ENCODE measurements at places on chromosomes 11 and 22.

DNA sequence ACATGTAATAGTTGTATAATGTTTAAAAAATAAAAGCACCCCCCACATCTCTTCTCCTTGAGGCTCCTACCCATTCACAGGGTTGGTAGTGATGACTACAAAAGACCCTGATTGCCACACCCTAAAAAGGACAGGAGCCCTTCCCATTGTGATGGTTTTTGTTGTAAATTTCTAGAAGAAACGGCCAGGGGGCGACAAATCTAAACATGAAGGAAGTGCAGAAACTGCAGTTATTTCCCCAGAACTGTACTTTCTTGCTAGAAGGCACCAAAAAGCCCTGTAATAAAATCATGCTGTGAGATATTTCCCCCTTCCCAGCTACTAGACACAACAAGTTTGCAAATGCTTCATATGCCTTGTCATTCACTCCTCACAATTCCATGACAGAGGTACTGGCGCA, 10.8 kb downstream of the PRR5L start:
- DNase-seq = no peak

GRCh38 chr11:75204685-75205563, 35.6 kb upstream of the TPBGL start:
- DNase-seq = peak; percentile 82

- no peak for DNase-seq
Measured at GRCh38 chr11:79206951-79207350, 233.9 kb downstream of the TENM4 start.

GRCh38 chr22:26577081-26577480, 12.9 kb downstream of the TPST2 start:
- DNase-seq = no peak

- DNase-seq = no peak
Measured at GRCh38 chr22:32864041-32864440, 62.5 kb downstream of the TIMP3 start.

GRCh38 chr11:65390996-65391395, 4.6 kb downstream of the FRMD8 start:
- DNase-seq = peak; percentile 63

DNA sequence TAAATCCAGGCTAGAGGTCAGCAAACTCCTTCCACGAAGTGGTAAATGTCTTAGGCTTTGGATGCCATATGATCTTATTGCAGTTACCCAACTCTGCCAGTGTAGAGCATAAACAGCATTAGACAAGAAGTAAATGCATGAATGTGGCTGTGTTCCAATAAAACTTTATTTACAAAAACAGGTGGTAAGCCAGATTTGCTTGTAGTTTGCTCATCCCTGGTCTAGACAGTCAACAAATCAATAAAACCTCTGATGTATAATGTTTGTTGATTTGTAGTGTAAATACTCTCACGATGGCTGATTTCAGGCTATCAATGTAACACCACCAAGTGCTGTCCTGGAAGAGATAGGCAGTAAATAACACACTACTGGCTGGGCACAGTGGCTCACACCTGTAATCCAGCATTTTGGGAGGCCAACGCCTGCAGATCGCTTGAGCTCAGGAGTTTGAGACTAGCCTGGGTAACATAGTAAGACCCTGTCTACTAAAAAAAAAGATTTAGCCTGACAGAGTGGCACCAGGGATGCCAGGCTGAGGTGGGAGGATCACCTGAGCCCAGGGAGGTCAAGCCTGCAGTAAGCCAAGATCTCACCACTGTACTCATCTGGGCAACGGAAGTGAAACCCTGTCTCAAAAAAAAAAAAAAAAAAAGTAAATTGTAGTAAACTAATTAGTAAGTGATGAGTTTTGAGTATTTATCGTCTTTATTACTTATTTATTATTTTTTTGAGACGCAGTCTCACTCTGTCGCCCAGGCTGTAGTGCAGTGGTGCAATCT, 6.9 kb upstream of the CATSPER1 start:
- no peak for DNase-seq

DNA sequence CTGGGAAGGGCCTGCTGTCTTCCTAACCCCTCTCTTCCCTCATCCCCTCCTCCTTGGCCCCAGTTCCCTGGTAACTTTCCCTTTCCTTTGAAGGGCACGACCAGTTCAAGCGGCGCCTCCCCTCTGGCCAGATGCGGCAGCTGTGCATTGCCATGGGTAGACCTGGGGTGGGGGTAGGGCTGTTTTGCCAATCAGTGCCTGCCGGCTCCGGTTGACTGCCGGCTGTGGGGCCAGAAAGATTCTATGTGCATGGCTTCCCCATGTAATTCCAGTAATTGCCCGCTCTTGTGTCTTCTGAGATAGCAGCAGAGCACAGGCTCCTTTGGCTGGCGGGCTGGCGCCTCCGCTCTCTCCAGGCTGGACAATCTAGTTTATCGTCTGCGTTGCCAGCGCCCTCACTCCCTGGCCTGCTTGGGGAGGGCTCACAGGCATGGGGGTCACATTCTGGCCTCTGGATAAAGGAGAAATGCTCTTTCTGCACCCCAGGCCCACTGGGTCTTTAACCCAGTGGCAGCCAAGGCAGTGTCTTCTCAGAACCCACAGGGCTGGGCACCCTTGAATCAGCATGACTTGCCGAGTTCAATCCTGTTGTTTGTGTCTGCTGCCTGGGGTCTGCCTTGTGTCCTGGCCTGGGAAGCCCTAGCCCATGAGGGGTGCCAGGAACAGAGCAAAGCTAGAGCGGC, 9.4 kb downstream of the SIDT2 start:
- DNase-seq = no peak

GRCh38 chr11:45141631-45142030, 4.8 kb upstream of the PRDM11 start:
- no peak for DNase-seq

DNA sequence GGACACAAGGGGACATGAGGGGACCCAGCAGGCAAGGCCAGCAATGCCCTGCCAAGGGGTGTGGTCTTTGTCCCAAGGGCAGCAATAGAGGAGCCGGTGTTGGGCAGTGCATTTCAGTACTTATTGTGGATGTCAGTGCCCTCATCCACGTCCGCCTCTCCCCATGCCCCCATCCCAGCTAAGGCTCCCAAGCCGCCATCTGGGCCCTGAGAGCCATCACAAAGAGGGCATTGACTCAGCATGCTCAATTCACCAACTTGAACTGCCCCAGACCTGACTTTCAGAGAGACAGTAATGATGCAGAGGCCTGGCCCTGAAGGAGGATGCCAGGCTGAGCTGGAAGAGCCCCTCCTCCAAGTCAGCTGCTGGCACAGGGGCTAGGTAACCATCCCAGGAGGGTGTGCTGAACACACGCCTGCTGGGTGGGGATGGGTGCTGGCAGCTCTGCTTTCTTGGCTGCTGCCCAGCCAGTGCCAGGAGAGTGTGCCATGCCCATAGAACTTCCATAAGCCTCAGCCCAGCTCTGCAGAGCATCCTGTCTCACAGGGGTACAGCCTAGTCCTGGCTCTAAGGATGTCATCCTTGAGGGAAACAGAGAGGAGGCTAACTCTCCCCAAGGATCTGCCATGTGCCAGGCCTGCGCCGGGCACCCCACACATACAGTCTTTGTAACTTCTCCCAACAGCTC, 46.5 kb downstream of the PDE2A start:
- DNase-seq = no peak

DNA sequence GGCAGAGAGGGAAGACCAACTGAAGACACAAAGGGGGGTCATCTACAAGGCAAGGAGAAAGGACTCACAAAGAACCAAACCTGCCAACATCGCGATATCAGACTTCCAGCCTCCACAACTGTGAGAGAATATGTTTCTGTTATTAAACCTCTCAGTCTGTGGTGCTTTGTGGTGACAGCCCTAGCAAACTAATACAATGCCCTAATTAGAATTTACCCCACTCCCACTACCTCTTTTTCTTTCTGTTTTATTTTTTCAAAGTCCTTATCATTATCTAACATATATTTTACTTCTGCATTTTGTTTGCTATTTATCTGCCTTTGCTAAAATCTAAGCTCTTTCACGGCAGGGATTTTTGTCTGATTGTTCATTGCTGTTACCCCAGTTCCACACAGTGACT, 2.5 kb upstream of the OR52D1 start:
- DNase-seq = no peak

GRCh38 chr22:46801826-46802607, 39.6 kb downstream of the TBC1D22A start:
- DNase-seq = no peak

- peak; percentile 64 for DNase-seq
Measured at GRCh38 chr11:118437208-118438125, 1.2 kb downstream of the KMT2A start.

DNA sequence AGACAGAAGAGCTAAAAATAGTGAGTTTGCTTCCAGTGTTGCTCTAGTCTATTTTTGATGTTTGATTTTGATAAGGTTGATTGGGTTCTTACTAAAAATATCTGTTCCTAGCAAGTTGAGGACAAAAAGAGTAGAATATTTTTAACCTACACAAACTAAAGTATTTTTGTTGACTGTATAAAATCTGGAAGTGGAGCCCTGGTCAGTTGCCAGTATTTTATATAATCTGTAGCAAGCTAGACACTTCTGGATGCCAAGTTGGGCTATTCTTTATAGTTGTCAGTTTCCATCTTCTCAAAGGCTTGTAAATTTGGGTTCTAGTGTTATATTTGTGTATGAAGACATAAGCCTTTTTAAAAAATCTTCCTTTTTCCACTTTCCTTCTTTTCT, 56.7 kb downstream of the HSD17B12 start:
- DNase-seq = no peak

- peak; percentile 53 for DNase-seq
Measured at GRCh38 chr11:831118-831864, 1.5 kb upstream of the CD151 start.

GRCh38 chr11:101617735-101618332, 34.0 kb upstream of the TRPC6 start:
- DNase-seq = peak; percentile 13

GRCh38 chr22:42938976-42939375, 76.0 kb downstream of the PACSIN2 start:
- no peak for DNase-seq

DNA sequence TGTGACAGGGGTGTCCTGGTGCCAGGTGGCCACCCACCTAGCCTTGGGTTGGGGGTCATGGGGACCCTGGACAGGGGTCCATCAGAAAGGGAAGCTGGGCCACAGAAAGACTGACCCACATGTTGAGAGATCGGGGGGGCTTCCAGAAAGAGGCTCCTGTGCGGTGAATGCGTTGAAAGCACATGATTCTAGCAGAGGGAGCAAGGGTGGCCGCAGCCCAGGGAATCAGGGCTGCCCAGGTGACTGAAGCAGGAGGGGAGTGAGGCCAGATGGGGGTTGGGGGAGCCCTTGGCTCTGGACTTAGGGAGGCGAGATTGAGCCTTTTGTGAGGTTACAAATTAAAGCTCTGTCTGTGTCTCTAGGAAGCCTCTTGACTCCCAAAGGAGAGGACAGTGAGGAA, 80.7 kb downstream of the MORC2 start:
- no peak for DNase-seq

DNA sequence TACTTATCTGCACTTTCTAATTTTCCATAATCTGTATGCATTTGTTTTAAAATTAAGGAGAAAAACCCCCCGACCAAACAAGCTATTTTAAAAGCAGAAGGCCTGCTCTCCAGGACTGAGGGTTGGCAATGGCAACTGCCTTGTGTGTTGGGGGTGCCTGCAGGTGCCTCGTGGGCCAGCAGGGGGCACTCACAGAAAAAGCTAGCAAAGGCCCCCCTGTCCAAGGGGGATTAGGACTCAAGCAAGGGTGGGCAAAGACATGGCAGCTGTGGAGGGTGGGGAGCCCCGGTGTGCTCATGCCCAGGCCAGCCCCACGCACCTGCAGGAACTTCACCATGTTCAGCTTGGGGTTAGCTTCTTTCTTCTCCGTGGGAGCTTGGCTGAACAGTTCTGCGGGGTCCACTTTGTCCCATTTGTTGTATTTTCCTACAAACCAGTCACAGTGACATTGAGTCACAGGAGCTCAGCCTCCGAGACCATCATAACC, 10.3 kb downstream of the TOP3B start:
- peak; percentile 23 for DNase-seq

DNA sequence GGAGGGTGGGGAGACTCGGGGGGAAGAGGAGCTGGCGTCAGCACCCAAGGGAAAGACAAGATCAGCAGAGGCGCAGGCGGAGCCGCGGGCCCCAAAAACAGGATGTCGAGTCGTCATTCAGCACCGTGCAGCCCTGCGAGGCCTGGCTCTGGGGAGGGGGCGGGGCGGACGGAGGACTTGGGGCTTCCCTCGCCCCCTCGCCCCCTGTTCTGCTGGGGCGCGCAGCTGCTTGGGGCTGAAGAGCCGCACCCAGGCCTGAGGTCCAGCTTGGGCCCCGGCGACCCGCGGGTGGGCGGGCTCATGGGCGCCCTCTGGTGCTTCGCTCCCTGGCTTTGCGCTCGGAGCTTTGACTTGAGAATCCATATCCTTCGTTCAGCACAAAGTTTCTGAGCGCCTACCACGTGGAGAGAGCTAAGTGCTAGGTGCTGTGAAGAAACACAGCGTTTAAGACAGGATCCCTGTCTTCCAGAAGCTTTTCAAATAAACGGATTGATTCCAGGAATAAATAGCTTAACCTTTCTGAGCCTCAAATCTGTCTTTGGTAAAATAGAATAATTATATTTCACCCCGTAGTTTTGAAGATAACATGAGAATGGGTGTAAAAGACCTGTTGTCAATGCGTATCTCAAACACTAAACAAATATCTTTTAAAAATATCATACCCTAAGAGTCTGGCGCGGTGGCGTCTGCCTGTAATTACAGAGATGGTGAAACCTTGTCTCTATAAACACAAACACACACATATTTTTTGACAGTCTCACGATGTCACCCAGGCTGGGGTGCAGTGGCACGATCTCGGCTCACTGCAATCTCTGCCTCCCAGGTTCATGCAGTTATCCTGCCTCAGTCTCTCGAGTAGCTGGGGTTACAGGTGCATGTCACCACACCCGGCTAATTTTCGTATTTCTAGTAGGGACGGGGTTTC, 929 bp upstream of the RHOG start:
- peak; percentile 92 for DNase-seq

DNA sequence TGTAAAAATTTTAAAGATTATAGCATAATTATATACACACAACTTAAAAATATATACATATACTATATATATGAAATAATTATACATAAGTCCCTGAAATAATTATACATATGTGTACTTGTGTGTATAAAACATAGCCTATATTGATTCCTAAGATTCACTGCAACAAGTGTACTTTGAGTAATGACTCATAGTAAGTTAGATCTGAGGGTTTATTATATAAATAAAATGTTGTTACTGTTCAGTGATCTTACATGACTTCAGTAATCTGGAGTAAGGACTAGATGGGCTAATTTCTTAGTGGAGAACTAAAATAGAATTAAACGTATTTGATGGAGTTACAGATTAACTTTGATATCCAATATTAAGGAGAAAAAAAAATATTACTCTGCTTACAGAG, 350.5 kb downstream of the CNTN5 start:
- DNase-seq = no peak

GRCh38 chr11:2215230-2215560, 43.6 kb upstream of the TH start:
- no peak for DNase-seq

Data from EL (cell line).